Renal pelvis (tissue), 12 donors: ENCODE measurements at places on chromosomes 13 and 19. TPM values are rescaled to one million over a fixed set of nuclear protein-coding genes. Genes with fewer than 3 reads are reported as not detected.

DNA sequence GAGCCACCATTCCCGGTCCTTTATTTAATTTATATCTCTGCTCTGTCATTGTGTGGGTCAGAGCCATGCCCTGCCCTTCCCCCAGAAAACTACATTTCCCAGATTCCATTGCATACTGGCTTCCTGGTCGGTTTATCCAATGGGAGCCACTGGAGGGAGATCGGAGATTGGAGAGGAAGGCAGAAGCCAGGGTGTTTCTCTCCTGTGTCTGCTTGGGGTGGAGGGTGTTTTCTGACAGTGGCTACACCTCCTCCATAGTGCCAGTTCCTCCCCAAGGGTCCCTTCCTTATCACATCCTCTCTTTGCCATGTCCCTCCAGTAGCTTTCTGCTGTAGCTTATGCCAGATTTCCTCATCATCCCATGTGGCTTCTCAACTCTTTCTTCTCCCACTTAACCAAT is 19.0 kb downstream of the OLFM2 start:
- DNase-seq, result no peak

The POGLUT2 gene
- polyA plus RNA-seq, result 48.3 TPM

- no peak for DNase-seq
These were observed 7.1 kb downstream of the ARHGAP45 start for GRCh38 chr19:1073956-1074517.

- DNase-seq, result no peak
These were observed 87.4 kb upstream of the UBL3 start for GRCh38 chr13:29937841-29938240.

GRCh38 chr19:29876414-29876813 is 64.6 kb downstream of the CCNE1 start:
- DNase-seq, result no peak

GRCh38 chr13:102729560-102730270 is 34.9 kb upstream of the METTL21C start:
- DNase-seq, result no peak

DNA sequence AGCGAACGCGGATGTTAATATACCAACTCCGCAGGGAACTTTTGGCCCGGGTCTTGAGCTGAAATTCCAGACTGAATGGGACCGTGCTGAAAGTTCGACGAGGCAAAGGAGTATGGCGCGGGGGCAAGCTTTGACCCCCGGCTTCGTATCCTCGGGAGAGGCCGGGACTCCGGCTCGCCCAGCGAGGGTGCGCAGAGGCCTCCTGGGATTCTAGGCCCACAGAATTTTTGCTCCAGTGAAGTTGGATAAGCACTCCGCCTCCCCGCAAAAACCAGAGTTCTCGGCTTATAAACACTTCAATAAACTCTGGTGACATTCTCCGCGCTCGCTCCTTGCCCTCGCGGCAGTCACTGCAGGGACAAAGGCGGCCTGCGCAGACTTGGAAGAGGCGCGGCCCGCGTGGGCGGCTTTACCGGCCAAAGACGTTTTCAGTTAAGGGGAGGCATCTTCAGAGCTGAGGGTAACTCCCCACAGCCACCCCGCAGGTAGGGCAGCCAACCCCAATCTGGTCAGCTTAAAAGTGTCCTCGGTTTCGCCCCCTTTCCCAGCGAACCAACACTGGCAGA is 112.6 kb downstream of the KCNRG start:
- no peak for DNase-seq

DNA sequence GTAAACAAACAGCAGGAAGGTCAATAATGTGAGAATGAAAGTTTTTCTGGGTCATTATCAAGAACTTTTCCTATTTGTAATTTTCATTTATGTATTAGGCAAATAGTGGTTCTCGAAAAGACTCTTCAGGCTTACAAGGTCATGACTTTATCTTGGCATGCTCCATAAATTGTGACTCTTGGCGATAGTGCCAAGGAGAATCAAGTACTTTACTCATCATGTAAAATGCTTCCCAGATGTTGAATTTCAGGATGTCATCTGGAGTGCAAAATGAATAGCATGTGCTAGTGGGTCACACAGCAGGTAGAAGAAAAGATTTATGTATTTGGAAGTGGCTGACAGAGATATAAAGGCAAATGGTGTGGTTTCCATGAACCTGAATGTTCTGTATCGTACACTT is 1492.7 kb upstream of the PCDH20 start:
- no peak for DNase-seq

The ATP1A3 gene
- 1.4 TPM for polyA plus RNA-seq

- DNase-seq, result no peak
These were observed 512 bp downstream of the RPS19 start for GRCh38 chr19:41860419-41861115.

The VAV1 gene
- polyA plus RNA-seq, result 1.9 TPM

- no peak for DNase-seq
These were observed 97.3 kb upstream of the SOX1 start for GRCh38 chr13:111969551-111970135.

DNA sequence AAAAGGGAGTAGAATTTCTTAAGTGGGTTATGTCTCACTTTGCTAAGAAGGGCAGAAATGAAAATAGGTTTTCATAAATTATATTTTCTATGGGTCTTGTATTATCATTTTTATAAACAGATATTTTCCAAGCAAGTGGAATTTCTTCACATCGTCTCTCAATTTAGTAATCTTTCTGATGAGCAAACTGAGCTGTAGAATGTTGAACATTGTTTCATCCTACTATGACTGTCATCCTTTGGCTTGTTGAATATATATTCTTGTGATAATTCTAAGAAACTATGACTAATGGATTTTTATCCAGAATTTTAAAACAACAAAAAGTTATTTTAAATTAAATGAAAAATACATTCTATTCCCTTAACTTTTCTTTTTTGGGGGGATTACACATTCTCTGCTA is 313.8 kb downstream of the ENOX1 start:
- no peak for DNase-seq

- no peak for DNase-seq
These were observed 30.1 kb downstream of the TPP2 start for GRCh38 chr13:102626928-102627327.

The RASGRP4 gene
- 0.81 TPM for polyA plus RNA-seq

DNA sequence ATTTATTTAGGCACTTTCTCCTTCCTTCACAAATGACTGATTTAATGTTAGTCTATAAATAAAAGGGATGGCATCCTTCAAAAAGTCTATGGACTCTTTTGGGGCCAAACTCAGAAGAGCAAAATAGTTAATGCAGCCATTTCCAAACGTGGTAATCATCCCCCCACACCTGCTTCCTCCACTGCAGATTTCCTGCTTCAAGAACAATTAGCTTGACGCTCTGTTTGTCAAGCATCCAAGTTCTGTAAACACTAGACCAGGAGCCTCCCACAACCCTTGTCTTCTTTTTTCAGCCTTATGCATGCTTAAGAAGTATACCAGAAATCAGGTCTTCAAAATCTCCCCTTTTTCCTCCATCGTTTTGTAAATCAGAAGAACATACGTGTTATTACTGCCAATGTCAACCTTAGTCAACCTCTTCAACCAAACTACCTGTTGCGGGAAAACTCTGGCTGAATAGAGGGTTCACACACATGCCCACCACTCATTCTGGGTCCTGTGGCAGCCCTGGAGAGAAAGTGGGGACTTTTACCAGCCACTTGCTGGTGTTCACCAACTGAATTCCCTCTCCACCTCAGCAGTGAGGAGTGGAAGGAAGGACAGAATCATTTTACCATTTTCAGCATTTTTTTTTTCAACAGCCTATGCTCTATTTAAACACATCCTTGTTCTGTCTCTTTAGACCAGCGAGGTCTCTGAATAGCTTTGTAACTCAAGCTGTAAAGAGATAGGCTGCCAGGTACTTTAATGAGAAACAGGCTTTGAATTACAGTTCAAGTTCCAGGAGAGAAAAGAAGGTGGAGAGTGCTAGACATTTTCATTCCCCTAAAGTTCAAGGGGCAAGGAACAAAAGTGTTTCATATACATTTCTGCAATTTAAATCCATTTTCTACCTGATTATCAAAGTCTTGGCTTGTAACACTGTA is 39.1 kb downstream of the EFNB2 start:
- DNase-seq, result no peak

DNA sequence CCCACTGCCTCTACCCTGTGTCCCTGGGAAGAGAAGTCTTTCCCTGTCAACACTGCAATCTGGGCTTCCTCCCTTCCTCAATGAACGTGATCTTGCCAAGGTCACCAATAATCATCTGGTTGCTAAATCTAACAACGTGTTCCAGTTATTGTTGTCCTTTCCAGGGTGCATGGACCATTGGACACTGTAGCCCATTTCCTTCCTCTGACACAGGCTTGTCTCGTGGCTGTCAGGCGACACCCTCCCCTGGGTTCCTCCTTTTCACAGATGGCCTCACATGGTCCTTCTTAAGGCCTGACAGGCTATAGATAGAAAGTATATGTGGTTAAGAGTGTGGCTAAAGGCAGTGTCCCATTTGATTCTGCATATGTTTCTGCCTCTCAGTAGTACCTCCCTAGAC is 67.7 kb upstream of the STARD13 start:
- no peak for DNase-seq

The PRRG2 gene
- 7.7 TPM for polyA plus RNA-seq

GRCh38 chr13:62210951-62211350 is 795.3 kb upstream of the PCDH20 start:
- DNase-seq, result no peak

DNA sequence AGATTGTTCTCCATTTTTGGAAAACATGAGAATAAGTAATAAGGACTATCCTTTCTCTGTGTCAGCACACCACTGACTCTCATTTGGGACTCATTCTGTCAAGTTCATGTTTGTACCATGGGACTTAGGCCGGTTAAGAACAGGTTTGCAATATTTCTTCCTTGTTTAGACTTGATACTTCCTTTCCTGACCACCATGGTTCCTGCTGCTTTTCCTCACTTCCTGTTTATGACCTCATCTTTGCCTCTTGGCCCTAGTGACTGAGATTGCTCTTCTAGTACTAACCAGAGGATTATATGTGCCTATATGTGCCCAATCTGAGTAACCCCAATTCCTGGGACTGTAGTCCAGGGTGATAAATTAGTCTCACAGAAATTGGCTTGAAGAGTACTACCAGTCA is 32.5 kb upstream of the NDFIP2 start:
- DNase-seq, result no peak

The TMEM150B gene
- polyA plus RNA-seq, result 1.6 TPM

- DNase-seq, result no peak
These were observed 17.9 kb downstream of the DEDD2 start for GRCh38 chr19:42199440-42200115.

- no peak for DNase-seq
These were observed 25.5 kb downstream of the TSSK6 start for GRCh38 chr19:19489804-19490204.

DNA sequence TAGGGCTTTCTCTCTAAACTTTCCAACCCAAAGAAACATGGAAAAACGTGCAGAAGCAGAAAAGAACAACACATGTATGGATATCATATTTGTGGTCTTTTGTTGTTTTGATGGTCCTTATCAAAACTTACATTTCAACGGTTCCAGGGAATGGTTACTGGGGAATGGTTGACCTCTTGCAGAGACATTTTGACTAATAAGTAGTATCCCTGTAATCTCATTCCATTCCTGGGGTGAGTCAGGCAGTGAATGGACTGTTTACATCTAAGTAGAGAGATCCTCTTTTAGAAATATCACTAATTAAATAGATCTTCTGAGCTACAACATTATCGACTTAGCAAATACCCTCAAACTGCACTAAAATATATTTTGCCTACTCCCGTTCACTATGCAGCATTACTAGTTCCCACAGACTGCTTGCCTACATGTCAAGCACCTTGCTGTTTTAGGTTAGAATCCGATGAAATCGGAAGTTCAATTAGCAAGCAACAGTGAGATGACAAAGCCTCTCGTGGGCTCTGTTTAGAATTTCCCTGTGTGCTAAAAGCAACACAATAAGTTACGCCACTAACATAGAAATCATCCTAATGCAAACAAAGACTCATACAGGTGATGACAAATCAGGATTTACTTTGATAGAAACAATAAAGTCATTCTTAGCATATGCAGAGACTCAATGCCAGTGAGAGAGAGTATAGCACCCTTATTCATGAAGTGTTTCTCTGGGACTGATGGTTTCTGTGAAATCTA is 797.7 kb upstream of the ARGLU1 start:
- no peak for DNase-seq

The TMEM145 gene
- 1.5 TPM for polyA plus RNA-seq

GRCh38 chr13:44306371-44307192 is 67.0 kb upstream of the SERP2 start:
- peak; percentile 79 for DNase-seq

The SIGLEC5 gene
- polyA plus RNA-seq, result not detected

DNA sequence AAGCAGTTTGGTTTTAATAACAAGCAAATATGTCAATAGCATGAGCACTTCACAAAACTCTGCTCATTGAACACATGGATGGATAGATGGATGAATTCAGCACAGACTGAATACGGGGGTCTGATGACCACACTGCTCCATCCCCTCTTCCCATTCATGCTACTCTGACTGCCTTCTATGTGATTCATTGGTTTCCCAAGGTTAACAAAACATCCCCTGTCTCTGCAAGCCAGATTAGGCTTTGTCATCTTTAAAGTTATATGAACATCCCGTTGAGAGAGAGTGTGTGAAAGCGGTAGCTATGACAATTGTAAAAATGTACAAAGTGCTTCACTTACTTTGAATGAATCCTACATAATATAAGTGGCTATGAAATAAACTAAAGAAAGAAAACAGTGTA is 252.5 kb downstream of the OXGR1 start:
- no peak for DNase-seq

- no peak for DNase-seq
These were observed 105.1 kb downstream of the TBC1D4 start for GRCh38 chr13:75376792-75377402.

The B3GNT8 gene
- 5.1 TPM for polyA plus RNA-seq

DNA sequence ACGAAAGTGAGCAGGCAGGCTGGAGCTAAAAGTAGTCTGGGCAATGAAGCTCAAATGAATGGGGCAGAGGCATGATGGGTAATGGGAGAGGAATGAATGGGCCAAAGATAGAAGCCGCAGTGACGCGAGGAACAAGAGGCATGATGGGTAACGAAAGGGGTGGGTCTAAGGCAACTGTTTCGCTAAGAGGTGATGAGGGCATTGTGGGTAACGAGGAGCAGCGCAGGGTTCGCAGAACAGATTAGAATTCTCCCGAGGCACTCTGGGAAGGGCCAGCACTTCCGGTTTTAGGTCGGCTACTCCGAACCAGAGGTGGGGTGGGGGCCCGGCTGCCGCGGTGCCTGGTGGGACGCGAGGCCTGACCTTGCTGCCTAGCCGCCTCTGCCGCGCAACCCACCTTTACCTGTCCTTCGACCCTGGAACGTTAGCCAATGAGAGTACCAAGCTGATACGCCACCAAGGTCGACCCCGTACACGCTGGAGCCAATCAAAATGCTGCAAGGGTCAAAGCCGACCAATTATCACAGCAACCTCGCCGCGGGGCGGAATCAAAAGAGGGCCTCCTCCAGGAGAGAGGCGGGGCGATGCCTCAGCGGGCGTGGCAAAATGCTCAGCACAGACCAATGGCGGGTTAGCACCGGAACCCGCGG is 563 bp upstream of the TOMM40 start:
- peak; percentile 98 for DNase-seq

The IGSF23 gene
- 0.95 TPM for polyA plus RNA-seq

The GAS6 gene
- polyA plus RNA-seq, result 28.5 TPM

DNA sequence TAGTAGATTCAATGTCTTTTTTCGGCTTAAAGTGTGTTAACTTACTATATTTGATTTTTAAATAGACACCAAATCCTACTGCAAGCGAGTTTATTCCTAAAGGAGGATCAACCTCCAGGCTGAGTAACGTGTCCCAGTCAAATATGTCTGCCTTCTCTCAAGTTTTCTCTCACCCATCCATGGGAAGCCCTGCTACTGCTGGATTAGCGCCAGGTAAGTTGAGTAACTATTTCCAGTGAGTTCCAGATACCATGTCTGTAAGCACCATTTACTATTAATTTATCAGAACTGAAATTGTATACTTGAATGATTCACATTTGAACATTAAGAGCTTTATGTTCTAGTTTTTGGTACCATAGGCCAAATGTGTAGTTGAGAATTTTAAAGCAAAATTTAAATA is 81.8 kb downstream of the PAN3 start:
- DNase-seq, result no peak
